ENCODE measurements at places on chromosomes 5 and 9. TPM values are rescaled to one million over a fixed set of nuclear protein-coding genes. Genes with fewer than 3 reads are reported as not detected.
A peak's percentile ranks its signal among the peaks of the same experiment; 100 is the strongest.

DNA sequence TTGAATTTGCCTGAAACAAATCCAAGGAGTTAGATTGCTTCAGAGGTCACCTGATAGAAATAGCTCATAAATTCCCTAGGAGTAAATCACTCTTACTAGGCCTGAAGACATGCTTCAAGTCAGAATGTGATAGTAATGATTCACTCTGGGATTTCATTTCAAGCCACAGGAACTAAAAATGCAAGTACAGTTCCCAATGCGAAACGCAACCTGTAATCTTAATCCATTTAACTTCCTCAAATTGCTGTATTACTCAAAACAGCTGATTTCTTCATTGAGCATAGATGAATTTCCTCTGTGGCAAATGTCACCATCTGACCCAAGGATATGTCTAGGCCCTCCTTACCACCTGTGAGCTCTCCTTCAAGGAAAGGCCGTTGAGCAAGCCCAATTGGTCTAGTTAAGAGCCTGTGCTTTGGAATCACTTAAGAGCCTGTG lies 32.1 kb upstream of the IL6ST start:
- H3K36me3 ChIP-seq = no peaks in the 10 kb centered on the region
- peaks cover 4% of the 10 kb centered on the region for H3K4me1 ChIP-seq
- H3K4me3 ChIP-seq = no peak overlapping the region

- no peak overlapping the region for H3K27ac ChIP-seq
- DNase-seq = no peak
- H3K4me1 ChIP-seq = no peaks in the 10 kb centered on the region
- H3K27me3 ChIP-seq = no peaks in the 10 kb centered on the region
- no peak overlapping the region for H3K4me3 ChIP-seq
Observed at GRCh38 chr9:130977811-130978221, 31.2 kb upstream of the LAMC3 start.

DNA sequence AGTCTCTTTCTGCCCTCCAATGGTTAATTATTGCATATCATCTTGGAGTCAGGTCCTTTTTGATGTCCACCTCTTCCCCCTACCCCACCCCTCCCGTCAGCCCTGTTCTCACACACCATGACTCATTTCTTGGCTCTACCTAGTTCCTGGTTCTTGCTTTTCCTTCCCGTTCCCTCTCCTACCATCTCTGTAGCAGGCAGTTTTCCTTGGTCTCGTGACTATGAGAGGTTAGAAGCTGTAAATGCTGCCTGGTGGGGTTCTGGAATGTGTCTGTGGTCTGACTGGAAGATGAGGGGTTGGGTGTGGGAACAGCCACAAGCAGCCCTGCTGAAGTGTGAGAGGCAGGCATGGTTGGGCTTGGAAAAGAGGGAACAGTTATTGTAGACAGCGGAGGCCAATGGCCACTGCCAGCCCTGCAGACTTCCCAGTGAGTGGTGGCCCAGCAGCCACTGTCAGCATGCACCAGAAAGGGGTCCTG lies 18.2 kb downstream of the SLC22A5 start:
- H3K27ac ChIP-seq = peak overlapping the region; percentile 84
- no peaks in the 10 kb centered on the region for H3K27me3 ChIP-seq
- peaks cover 48% of the 10 kb centered on the region for H3K4me1 ChIP-seq
- H3K4me3 ChIP-seq = no peak overlapping the region

DNA sequence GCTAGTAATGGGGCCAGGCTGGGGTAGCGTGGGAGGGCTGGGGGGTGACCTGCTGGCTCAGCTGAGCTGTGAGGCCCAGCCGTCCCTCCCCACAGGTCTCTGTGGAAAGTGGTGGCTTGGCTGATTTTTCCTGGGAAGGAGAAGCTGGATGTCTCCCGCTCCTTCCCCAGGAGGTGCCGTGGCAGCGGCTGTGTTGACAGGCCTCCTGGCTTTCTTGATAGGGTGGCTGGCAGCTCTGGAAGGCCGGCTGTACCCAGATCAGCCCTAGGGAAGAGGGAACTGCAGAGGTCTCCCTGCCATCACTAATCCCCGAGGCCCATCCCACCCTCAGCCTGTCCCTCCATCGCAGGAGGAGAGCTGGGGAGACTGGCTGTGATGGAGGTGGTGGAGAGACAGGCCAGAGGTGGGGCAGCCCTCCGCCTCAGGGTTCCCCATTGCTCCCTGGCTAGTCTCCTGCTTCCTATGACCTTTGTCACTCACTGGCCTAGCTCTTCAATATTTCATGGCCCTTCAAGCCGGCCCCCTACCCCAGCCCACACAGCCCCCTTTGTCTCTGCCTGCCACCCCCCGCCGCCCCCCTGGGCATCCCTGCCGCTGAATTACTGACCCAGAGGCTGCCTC lies 6.8 kb downstream of the CXXC5 start:
- peak overlapping the region; percentile 87 for H3K27ac ChIP-seq
- no peaks in the 10 kb centered on the region for H3K27me3 ChIP-seq
- H3K4me1 ChIP-seq = peaks cover 96% of the 10 kb centered on the region
- no peaks in the 10 kb centered on the region for H3K36me3 ChIP-seq
- no peak for DNase-seq

DNA sequence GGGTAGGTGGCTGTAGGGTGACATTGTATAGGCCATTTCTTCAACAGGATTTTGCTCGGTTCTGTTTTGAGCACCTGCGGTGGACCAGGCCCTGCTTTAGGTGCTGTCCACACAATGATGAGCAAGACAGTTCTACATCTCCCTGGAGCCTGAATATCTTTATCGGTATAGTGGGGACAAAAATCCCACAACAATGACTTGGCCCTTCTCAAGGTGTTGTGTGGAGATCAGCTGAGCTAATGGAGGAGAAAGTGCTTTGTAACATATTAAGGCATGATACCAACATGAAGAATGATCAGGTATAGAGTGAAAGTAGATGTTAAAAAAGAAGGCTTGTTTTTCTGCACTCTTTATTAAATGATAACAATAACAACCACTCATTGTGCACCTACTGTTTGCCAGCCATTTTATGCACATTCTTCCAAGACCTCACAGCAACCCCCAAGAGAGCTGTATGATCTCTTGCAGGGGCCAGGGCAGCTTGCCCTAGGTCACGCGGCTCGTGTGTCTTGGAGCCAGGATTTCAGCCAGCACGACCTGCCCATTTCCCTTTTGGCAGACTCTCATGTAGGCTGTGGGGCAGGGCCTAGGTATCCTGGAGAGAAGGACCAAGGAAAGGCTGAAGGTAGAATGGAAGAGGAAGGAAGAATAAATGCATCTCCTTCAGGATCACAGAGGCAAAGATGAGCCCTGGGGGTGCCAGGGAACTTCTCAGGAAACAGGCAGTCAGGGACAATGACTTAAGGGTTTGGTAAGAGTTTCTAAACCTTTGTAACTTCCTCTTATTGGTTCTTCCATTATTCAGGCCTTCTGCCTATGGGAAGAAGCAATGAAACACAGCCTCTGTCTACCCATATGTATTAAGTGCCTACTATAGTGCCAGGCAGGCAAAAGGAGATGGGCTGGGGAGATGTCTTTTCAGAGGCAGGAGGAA lies 50.0 kb upstream of the PPARGC1B start:
- H3K27ac ChIP-seq = no peak overlapping the region
- H3K27me3 ChIP-seq = no peaks in the 10 kb centered on the region
- no peak for DNase-seq
- no peaks in the 10 kb centered on the region for H3K36me3 ChIP-seq
- H3K4me3 ChIP-seq = no peak overlapping the region

DNA sequence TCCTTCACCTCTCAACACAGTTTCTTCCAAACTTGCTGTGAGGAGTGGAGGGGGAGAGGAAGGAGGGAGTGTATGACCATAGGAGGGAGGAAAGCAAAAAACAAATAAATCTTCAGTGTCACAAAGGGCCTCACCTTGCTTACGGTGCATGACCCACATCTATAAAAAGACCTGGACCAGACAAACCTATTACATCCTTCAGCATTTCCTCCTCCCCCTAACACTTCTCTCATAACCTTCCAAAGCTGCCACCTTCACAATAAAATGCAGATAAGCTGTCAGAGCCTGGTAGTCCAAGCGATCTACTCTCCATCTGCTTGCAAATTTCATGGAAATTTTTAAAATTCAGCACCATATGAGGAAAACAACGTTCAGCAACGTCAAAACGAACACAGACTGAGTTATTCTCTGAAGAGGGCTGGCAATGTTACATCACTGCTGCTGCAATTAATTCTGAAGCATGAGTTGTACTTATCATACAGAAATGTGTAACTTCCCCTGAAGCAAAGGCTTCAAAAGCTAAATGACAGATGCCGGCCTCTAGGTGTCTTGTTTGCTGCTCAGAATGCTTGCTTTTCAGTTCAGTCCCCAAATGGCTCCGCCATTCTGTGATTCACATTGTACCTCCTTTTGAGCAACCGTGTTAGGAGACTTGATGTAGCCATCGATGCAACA lies 62.9 kb downstream of the EFNA5 start:
- DNase-seq = no peak
- H3K4me1 ChIP-seq = no peaks in the 10 kb centered on the region
- H3K36me3 ChIP-seq = no peaks in the 10 kb centered on the region

GRCh38 chr5:181167814-181168488 lies 20.6 kb downstream of the OR2V2 start:
- peaks cover 14% of the 10 kb centered on the region for H3K27me3 ChIP-seq
- no peak overlapping the region for H3K27ac ChIP-seq

GRCh38 chr9:74958587-74958986 lies 5.9 kb upstream of the C9orf40 start:
- H3K27me3 ChIP-seq = no peaks in the 10 kb centered on the region
- H3K27ac ChIP-seq = no peak overlapping the region
- H3K4me3 ChIP-seq = no peak overlapping the region
- no peaks in the 10 kb centered on the region for H3K4me1 ChIP-seq
- H3K36me3 ChIP-seq = no peaks in the 10 kb centered on the region

DNA sequence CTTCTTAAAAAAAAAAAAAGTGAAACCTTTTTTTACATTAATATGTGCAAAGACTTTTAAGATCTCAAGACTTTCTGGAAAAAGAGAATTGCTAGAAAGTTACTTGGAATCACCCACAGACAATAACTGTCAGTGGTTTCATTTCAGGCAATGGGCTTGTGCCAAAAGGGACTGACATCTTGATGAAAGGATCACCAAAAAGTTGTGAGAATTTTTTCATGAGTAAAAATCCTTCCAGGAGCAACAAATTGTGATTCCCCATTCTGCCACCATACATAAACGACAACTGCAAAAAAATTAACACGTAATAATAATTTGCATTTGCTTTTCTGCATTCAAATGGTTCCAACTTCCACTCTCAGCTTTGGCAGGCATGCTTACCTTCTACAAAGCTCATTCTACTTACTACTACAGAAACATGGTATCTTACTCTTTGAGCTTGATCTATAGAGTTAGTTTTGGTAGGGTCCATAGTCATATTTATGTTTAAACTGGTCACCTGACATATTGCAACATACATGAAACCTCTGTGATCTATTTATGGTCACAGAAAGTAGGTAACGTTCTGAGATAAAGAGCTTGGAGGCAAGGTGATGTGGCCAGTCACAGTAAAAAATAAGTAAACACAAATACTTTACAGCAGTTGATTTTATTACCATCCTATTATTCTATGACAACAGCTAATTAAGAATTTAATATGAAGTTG lies 3.0 kb downstream of the NREP start:
- no peak overlapping the region for H3K4me3 ChIP-seq
- H3K27ac ChIP-seq = no peak overlapping the region
- no peak for DNase-seq
- H3K27me3 ChIP-seq = no peaks in the 10 kb centered on the region

DNA sequence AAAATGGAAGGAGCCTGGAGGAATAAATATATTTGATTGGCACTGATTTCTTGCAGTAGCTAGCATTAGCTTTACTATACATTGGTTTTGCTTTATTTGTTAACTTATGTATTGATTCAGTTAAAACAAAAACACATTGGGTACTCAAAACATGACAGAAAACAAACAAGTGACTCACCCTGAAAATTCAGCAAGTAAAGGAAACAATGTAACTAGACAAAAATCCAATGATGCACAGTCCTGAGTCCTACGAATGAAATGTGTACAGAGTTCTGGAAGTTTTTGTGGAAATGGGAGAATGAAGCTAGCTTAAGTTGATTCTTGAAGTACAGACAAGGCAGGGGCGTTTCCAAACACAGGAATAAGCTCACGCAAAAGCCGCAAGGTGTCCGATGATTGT lies 175.0 kb downstream of the ELAVL2 start:
- no peak overlapping the region for H3K27ac ChIP-seq
- H3K4me3 ChIP-seq = no peak overlapping the region
- H3K27me3 ChIP-seq = no peaks in the 10 kb centered on the region
- no peaks in the 10 kb centered on the region for H3K4me1 ChIP-seq

- H3K27ac ChIP-seq = no peak overlapping the region
- no peak overlapping the region for H3K4me3 ChIP-seq
- no peaks in the 10 kb centered on the region for H3K36me3 ChIP-seq
- no peaks in the 10 kb centered on the region for H3K4me1 ChIP-seq
- no peaks in the 10 kb centered on the region for H3K27me3 ChIP-seq
Observed at GRCh38 chr5:109942646-109943045, 252.9 kb downstream of the MAN2A1 start.

GRCh38 chr9:125747765-125748445 lies 732 bp downstream of the PBX3 start:
- peak; percentile 90 for DNase-seq
- peaks cover 21% of the 10 kb centered on the region for H3K4me1 ChIP-seq
- H3K36me3 ChIP-seq = no peaks in the 10 kb centered on the region

DNA sequence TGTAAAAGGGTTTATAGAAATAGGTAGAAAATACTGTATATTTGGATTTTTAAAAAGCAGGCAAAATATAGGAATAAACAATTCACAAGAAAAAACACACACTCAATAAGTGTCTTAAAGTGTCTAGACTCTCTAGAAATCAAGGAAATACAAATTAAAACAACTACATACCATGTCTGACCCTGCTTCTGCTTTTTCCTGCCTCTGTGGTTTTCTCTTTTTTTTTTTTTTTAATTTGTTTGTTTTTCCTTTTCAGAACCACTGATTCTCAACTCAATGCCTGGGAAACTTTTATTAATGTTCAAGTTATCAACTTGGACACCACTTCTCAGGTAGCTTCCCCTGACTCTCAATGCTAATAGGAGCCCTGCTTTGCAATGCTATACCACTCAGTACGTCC lies 25.5 kb upstream of the TAS2R1 start:
- H3K36me3 ChIP-seq = no peaks in the 10 kb centered on the region
- H3K27me3 ChIP-seq = no peaks in the 10 kb centered on the region
- H3K4me3 ChIP-seq = no peak overlapping the region
- H3K4me1 ChIP-seq = no peaks in the 10 kb centered on the region
- DNase-seq = no peak

DNA sequence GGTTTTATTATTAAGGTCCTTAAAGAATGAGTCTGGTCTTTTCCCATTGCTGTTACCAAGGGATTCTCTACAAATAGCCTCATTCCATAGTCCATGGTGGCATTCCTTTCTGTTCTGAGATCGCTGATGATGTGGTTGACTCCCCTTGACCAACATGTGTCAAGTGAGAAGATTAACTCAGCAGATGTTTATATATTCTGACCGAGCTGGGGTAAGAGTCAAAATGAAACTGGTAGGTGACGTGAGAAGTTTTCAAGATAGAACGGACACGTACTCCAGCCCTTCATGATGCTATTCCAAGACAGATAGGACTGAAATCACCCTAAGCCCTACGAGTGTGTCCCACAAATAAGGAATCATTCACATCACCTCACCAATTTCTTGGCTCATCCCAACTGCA lies 155.5 kb upstream of the WWC1 start:
- H3K36me3 ChIP-seq = no peaks in the 10 kb centered on the region
- H3K27me3 ChIP-seq = no peaks in the 10 kb centered on the region

Gene SPATA31D4
- total RNA-seq = not detected

Gene MEIKIN
- total RNA-seq = not detected

Gene WWC1
- 85.9 TPM for total RNA-seq

Gene TMC1
- not detected for total RNA-seq

Gene RBM27
- 13.0 TPM for total RNA-seq

Gene SLC6A7
- not detected for total RNA-seq

Gene BTNL8
- 3.6 TPM for total RNA-seq
